Activated T-helper 17 cell treated with anti-CD3 and anti-CD28 coated beads, Interleukin-2, amount 50 U/mL, for 72 hours (primary cell): ENCODE measurements at places on chromosomes 2 and 18. TPM values are rescaled to one million over a fixed set of nuclear protein-coding genes. Genes with fewer than 3 reads are reported as not detected.

DNA sequence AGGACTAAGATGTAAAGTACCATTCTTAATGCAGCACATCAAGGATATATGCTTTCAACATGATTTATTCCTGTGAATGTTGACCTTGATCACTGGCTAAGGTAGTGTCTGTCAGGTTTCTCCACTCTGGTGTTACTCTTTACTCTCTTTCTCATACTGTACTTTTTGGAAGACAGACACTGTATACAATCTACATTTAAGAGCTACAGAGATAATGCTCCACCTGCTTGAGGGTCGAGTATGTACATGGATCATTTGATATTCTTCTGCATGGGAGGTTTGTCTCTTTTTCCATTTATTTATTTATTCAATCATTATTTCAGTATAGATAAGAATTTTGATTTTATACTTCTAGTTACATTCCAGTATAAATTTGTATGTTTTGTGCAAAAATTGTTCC is 199.5 kb upstream of the RGPD4 start:
- no peak for ATAC-seq

MEP1B gene
- 0.13 TPM for total RNA-seq

GRCh38 chr2:25082002-25082622 is 40.2 kb downstream of the EFR3B start:
- no peak for ATAC-seq

TPO gene
- total RNA-seq, result 0.08 TPM
